ENCODE measurements at places on chromosomes 12 and 14.

DNA sequence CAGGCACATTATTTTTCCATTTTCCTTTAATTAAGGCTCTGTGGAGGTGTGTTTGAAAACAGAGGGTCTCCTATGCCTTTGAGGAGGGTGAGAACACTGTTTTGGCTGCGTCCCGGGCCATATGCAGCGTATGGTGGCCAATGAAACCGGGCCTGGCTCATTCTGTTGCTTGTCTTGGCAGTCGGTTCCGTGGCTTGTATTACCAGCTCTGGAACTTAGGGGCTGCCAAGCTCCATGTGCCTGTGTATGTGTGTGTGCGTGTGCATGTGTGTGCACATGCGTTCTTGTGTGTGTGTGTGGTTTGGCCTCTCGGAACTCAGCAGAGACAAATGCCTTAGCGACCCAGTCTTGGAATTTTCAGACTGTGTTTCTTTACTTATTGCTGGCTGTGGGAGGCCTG is 2.7 kb downstream of the JDP2 start:
- no peak for DNase-seq

DNA sequence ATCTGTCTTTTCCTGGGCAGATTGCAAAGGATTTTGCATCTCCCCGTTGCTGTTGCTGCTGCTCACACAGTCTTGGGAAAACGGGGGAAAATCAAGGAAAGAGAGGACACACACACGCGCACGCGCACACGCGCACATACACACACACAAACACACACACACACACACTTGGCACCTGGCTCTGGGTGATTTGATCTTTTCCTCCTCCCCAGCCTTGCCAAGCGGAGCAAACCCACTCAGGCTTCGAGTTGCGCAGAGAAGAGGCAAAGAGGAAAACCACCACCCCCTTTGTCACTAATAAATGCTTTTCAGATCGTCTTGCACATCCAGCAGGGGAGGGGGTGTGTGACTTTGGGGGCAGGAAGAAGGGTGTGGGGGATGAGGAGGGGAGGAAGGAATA is 965 bp upstream of the NOS1 start:
- DNase-seq = no peak

DNA sequence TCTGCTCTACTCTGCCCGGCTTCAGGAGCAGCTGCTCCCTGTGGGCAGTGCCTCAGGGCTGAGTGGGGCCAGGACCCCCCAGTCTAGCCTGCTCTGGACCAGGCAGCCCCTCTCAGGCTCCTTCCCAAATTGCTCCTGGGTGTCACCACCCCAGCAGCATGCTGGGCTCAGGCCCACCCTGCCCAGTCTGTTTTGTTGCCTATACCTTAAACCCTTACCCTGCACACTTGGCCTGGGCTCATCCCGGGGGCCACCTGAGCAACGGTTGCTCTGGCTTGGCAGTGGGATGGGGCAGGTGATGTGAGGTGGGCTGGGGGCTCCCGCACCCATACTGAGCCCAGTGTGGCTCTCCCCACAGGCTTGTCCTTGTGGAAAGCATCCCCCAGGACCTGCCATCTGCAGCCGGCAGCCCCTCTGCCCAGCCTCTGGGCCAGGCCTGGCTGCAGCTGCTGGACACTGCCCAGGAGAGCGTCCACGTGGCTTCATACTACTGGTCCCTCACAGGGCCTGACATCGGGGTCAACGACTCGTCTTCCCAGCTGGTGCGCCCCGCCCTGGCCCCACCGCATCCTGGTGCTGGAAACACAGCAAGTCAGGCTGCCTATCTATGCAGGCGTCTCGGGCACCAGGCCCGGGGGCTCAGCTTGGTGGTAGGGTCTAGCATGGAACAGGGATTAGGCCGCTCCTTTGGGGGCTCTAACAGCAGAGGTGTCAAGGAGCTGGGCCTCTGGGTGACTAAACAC is 3.9 kb downstream of the PLD4 start:
- DNase-seq = no peak

DNA sequence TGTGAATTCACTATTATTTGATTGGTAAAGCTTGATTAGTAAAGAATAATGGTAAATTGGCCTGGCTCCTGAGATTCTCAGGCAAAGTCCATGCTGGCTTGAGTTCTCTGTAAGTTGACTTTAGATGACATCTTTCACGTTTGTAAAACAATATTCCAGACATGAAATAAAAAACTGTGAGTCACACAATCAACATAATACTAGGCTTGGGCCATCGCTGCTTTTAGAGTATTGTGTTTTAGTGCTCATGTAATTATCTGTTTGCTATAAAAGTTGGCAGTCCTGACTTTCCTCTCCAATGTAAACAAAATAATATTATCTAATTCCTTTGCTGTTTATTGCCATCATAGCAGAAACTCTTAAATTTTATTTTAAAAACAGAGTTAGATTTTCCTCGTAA is 3.9 kb upstream of the TBC1D30 start:
- DNase-seq = no peak

DNA sequence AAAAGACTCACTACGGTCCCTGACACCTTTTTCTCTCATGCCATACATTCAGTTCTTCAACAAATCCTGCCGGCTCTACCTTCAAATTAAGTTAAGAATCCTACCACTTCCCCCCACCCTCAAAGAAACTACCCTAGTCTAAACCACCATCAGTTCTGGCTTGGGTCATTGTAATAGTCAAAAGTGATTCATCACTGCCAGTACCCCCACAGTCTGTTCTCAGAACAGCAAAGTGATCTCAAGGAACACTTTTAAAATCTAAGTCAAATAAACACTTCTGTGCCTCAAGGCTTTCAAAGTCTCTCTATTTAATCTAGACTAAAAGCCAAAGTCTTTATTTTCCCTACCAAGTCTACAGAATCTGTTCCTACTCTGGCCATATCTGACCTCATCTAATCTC is 12.0 kb upstream of the FAM234B start:
- no peak for DNase-seq

- no peak for DNase-seq
Observed at GRCh38 chr12:103647267-103647666, 60.2 kb downstream of the STAB2 start.

DNA sequence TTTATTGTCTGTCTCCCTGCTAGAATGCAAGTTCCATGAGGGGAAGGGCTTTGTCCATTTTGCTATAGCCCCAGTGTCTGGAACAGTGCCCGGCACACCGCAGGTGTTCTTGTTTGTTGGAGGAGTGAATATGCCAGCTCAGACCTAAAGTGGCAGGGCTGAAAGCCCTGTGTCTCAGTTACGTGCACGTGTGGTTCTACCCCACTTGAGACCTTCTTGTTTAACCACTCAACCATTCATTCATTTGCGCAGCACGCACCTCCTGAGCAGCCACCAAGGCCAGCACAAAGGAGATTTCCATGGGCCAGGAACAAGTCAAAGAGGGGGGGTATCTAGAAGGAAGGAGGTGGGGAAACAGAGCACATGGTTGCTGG is 338.0 kb upstream of the FKBP4 start:
- no peak for DNase-seq

DNA sequence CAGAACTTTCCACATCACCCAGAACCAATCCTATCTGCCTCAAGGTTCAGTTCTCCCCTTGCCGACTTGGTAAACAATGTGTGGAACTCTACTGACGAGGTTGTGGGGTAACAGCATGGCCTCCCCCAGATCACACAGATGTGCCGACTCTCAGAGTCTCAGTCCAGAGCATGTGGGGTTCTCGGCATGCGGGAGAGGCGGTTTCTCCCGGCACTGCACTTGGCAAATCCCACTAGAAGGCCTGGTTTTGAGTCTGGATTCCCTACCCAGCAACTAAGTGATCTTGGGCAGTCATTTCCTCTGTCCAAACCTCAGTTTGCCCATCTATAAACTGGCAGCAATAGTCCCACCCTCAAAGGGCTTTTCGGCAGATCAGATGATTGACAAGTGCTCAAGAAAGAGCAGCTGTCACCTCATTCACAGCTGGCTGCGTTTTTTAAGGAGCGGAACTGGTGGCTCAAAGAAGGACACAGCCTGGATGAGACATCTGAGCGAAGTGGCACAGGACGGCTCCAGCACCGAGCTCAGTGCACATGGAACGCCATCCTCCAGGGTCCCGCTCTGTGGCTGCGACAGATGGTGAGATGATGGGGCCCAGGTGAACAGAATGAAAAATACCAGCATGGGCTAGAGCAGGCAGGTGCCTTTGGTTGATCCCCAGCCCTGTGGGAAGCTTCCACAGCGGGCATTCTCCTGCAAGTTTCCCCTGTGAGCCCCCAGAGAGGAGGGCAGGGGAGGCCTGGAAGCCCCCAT is 7.3 kb downstream of the TESC start:
- no peak for DNase-seq

DNA sequence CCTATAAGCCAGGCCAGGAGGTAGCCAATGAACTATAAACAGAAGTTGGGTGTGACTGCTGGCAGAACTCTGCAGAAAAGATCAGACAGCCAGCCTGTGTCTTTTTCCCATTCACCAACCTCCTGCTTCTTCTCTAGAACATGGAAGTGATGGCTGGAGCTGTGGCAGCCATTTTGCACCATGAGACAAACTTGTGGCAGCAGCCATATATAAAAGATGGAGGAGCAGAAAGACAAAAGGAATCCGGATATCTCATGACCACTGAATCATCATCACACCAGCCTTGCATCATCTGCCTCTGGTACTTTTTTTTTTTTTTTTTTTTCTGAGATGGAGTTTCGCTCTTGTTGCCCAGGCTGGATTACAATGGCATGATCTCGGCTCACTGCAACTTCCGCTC is 8.7 kb downstream of the BEGAIN start:
- DNase-seq = no peak

DNA sequence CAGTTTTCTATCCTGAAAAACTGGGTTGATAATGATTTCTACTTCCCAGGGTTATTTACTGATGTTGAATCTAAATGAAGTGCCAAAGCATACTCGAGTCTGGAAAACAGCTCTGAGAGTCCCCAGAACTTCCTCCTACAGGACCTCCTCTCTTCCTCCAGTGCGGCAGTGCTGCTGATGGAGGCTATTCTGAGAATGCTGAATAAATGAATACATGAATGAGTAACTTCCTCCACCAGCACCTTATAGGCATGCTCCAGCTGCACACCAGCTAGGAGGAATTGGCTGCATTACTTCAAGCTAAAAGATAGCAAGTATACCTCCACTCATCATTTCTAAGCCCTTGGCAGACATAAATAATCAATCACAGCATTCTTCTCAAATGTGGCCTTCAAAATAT is 448.8 kb upstream of the CCDC196 start:
- DNase-seq = no peak

GRCh38 chr12:87439990-87440827 is 589.0 kb downstream of the C12orf50 start:
- no peak for DNase-seq

DNA sequence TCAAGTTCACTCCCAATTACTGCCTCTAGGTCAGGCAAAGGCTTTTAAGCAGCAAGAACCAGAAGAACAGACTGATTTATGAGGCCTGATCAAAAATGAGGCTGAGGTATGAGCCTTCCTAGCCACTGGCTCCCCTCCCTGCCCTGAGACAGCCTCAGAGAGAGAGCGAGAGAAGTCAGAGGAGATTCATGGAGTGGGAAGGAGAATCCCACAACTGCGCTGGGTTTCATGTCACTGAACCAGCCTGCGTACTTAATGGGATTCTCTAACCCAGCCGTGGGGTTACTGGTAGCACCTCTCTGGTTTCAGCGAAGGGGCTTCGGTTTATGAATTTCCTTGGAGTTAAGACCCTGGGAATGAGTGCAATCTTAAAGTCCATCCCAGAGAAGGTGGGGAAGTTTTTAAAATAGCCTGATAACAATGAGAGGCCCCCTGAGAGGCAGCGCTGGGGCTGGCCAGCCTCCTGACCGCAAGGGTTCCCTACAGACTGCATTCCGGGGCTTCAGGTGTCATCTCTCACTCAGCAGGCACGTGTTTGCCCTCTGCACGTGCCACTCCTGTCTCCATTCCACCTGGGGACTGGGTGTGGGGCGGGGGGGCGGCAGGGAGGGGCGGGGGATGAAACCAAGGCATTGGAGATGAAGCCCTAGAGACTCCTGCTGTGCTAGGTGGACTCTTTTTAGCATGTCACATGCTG is 6.1 kb upstream of the GPRC5A start:
- no peak for DNase-seq

DNA sequence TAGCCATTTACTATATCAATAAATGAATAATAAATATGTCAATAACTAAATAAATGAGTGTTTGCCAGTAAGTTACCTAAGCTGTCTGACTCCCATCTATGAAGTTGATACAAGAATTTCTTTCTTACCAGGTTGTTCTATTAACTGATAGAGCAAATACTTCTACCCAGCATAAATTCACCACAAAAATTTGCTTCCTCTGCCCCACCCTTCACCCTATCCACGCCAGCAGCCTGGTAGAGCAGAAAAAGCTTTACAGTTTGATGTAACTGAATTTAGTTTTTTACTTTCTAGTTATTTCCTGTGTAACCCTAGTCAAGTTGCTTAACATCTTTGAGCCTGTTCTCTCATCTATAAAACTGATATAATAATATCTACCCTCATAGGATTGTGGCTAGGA is 94.9 kb upstream of the SLC16A7 start:
- no peak for DNase-seq
